COLO829 (cell line): ENCODE measurements at places on chromosomes 12 and 14.

GRCh38 chr12:33587784-33588712 is 148.4 kb upstream of the SYT10 start:
- peak; percentile 69 for DNase-seq

- no peak for DNase-seq
Observed at GRCh38 chr12:122021822-122022392, at the start of gene BCL7A. Gene BCL7A (plus strand): TSS chr12:122021884. CDS start chr12:122022092, 208 bp downstream.

GRCh38 chr14:49920935-49921334 is 28.1 kb downstream of the ARF6 start:
- DNase-seq, result no peak

DNA sequence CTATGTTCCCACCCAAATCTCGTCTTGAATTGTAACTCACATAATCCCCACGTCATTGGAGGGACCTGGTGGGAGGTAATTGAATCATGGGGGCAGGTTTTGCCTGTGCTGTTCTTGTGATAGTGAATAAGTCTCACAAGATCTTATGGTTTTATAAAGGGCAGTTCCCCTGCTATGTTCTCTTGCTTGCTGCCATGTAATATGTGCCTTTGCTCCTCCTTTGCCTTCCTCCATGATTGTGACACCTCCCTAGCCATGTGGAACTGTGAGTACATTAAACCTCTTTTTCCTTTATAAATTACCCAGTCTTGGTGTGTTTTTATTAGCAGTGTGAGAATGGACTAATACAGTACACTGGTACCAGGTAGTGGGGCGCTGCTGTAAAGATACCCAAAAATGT is 177.6 kb upstream of the SYT10 start:
- no peak for DNase-seq

DNA sequence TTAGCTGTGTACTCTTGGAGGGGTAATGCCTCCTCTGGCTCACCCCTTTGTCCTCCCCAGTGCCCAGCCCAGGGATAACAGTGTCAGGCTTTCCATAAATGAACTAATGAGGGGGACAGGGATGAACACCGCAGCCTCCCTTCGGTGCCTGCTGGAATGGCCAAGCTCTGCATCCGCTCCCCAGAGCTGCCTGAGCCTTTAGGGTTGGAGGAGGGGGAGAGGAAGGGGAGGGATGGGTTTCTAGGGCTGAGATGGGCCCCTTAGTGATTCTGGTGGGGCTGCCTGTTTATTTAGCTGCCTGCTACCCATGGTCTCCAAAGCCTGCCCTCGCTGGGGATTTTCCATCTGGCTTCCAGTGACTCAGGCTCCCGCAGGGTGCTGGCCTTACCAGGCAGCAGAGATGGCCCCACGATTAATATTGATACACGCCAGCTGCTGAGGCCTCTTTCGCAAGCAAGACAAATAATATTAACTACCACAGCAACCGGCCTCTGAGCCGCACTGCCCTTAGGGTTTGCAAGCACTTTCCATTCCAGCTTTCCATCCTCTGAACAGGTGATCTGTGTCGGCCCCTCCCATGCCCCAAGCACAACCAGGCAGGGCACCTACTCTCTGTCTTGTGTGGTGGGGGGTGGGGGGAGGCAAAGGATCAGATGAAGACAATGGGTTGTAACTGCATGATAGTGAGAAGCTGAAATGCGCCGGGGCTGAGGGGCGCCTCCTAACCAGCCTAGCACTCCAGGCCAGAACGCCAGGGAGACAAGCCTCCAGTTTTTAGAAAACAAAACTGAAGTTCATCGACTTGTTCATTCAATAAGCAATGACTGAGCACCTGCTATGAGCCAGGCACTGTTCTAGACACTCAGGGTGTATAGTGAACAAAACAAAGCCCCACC is 56.7 kb downstream of the C14orf132 start:
- no peak for DNase-seq

DNA sequence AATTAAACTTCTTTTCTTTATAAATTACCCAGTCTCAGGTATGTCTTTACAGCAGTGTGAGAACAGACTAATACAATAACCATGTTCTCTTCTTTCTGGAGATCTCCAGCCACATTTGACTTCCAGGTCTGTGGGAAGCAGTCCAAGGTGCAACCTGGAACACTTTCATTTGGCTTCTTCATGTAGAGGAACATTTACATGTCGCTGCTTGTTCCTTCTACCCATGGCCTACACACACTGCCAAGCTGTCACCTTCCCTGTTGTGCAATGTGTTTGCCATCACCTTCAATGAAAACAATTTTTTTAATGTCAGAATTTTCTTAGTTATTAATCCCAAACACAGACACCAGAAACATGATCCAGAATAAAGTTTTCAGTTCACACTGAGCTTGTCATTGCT is 104.7 kb downstream of the PRKCH start:
- no peak for DNase-seq

- DNase-seq, result no peak
Observed at GRCh38 chr14:40652089-40652691, 954.5 kb upstream of the LRFN5 start.

GRCh38 chr12:92068459-92068858 is 77.2 kb downstream of the BTG1 start:
- DNase-seq, result no peak

GRCh38 chr14:26808407-26808806 is 210.6 kb upstream of the NOVA1 start:
- no peak for DNase-seq

GRCh38 chr14:90870950-90871604 is 54.8 kb upstream of the TTC7B start:
- DNase-seq, result no peak

- peak; percentile 52 for DNase-seq
Observed at GRCh38 chr12:40058721-40059190, 47.1 kb downstream of the SLC2A13 start.

DNA sequence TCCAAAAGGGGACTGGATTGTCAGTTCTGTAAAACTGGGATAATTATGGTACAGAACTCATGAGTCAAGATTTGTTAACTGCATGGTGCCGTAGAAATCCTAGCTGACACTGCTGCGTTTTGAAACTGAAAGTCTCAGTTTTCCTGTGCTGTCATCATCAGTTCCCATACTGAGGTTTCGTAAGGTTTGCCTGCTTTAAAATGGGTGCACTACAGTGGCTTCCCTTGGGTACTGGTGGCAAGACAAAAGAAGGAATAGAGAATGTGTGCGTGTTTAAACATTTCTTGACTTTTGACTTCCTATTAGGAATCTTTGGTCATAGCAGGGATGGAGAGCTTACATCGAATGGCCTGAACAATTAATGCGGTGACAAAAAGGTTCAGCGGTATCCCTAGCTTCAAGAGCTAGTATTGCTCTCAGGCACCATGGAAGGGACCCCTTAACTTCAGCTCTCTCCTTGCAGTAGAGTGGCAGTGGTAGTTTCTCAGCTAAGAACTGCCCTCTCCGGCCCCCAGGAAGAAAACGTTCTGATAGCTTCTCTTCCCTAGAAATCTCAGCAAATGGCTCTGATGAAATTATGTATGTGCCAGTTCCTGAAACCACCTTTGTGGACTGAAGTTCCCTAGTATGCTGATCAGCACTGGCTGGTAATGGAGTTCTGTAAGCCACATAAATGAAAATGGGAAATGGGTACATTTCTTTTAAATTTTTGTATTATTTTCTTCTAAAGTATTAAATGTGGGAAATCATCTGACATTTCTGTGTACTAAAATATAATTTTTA is 28.9 kb downstream of the ANO6 start:
- no peak for DNase-seq

DNA sequence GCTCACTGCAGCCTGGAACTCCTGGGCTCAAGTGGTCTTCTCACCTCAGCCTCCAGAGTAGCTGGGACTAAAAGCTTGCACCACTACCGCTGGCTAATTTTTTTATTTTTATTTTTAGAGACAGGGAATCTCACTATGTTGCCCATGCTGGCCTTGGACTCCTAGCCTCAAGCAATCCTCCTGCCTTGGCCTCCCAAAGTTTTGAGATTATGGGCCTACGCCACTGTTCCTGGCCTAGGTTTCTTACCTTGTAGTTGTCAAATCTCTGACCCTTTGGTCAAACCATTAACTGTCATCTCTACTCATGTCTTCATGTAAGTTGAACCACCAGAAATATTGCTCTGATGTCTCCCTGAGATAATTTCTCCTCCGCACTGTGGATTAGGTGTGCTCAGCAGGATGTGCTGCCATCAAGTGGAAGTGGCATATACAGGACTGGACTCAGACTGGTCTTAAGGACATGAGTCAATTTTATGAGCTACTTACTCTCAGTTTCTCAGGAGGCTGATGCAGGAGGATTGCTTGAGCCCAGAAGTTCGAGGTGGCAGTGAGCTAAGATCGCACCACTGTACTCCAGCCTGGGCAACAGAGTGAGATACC is 28.5 kb downstream of the ACTR6 start:
- no peak for DNase-seq

- no peak for DNase-seq
Observed at GRCh38 chr14:75338398-75338797, 59.8 kb downstream of the FOS start.

DNA sequence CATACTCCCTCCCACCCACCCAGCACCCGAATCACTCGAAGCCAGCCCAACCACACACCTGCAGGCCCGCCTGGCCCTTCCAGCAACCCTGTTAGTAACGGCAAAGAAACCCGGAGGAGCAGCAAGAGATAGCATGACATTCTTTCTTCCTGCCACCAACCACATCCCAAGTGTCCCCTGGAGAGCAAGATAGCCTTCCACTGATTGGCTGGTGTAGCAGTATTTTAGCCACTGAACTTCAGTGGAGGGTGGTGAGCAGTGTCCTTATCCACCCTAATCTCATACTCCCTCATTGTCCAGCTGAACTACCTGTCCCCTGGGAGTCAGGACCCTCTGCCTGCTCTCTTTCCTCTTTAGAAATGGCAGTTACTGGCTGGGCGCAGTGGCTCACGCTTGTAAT is 769 bp upstream of the SLC39A5 start:
- no peak for DNase-seq

- DNase-seq, result no peak
Observed at GRCh38 chr12:13452955-13453570, 256.5 kb downstream of the EMP1 start.

GRCh38 chr14:54329082-54329695 is 67.6 kb upstream of the CDKN3 start:
- peak; percentile 74 for DNase-seq

DNA sequence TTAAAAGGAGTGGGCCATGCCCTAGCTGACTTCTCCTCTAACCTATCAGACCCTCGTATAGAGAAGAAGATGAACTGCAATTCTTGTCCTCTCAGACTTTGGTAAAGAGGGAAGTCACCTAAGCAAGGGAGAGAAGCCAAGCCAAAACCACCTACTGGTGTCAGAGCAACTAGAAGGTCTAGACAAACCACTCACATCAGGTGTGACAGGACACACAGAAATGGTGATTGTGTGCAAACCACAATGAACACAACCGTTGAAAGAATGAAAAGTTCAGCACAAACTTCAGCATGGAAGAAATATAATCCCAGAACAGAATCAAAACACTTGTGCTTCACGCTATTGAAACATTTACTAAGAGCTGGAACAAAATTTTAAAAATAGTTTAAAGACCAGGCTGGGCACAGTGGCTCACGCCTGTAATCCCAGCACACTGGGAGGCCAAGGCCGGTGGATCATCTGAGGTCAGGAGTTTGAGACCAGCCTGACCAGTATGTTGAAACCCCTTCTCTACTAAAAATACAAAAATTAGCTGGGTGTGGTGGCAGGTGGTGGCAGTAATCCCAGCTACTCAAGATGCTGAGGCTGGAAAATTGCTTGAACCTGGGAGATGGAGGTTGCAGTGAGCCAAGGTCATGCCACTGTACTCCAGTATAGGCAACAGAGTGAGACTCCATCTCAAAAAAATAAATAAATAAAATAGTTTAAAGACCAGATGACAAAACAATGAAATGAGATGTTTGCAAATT is 56.2 kb upstream of the NTF3 start:
- no peak for DNase-seq
